ENCODE measurements at places on chromosomes 2 and 18.
A peak's percentile ranks its signal among the peaks of the same experiment; 100 is the strongest.

- DNase-seq, result no peak
These were observed 135.8 kb upstream of the LTBP1 start for GRCh38 chr2:32810909-32811495.

DNA sequence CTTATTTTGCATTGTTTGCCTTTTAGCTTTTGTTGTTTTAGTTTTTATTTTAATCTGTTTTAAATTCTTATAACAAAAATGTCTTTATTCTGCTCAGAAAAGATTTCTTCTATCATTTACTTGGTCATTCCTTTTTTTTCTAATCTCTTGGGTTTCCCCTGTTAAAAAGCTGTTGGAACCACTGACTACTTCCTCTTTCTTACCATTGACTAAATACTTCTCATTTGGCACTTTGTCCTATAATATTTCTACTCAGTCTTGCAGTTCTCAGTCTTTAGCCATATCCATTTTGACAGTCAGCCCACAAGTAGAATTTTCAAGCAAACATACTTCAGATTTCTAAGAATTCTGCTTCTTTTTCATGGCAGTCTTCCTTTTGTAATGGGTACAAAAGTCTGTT is 567.2 kb downstream of the SATB2 start:
- no peak for DNase-seq

DNA sequence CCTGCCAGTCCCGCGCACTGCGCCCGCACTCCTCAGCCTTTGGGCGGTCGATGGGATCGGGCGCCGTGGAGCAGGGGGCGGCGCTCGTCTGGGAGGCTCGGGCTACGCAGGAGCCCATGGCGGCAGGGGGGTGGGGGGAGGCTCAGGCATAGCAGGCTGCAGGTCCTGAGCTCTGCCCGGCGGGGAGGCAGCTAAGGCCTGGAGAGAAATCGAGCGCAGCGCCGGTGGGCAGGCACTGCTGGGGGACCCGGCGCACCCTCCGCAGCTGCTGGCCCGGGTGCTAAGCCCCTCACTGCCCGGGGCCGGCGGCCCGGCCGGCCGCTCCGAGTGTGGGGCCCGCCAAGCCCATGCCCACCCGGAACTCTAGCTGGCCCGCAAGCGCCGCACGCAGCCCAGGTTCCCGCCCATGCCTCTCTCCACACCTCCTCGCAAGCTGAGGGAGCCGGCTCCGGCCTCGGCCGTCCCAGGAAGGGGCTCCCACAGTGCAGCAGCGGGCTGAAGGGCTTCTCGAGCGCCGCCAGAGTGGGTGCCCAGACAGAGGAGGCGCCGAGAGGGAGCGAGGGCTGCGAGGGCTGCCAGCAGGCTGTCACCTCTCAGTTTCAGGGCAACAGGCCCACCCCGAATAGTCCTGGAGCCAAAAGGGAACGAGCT is 74.1 kb downstream of the PSMG2 start:
- DNase-seq, result no peak

GRCh38 chr18:5503740-5504139 is 40.1 kb downstream of the EPB41L3 start:
- no peak for DNase-seq

GRCh38 chr18:71075147-71075546 is 786.3 kb downstream of the SOCS6 start:
- DNase-seq, result no peak

DNA sequence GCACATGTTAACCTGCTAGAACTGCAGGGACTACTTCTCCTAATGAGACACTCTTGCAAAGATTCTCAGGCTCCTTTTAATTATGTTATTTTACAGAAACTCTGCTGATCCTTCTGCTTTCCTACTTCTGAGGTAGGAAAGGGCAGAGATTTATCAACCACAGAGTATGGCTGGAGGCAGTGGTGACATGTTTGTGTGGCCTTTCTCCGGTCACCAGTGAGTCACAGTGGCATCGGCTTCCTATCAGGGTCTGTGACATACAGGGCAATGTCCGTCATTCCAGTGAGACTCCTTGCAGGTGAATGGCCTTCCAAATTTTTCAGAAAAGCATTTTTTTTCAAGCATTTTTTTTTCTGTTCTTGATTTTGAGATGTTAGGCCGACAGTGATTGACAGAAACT is 180.7 kb upstream of the LYPD1 start:
- DNase-seq, result no peak

DNA sequence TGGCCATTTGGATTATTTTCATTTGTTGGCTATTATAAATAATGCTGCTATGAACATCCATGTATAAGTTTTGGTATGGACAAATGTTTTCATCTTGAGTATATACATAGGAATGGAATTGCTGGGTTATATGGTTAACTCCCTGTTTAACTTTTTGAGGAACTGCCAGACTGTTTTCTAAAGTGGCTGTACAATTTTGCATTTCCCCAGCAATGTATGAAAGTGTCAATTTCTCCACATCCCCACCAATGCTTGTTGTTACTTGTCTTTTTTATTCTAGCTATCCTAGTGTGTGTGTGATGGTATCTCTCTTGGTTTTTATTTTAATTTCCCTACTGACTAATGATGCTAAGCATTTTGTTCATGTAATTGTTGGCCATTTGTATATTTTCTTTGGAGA is 90.6 kb upstream of the CYP26B1 start:
- DNase-seq, result no peak

GRCh38 chr2:211611061-211611518 is 927.5 kb downstream of the ERBB4 start:
- peak; percentile 1 for DNase-seq

- DNase-seq, result no peak
These were observed 7.6 kb downstream of the GPR148 start for GRCh38 chr2:130736487-130736886.

GRCh38 chr18:59787998-59788790 is 91.0 kb upstream of the CCBE1 start:
- peak; percentile 87 for DNase-seq

GRCh38 chr2:557635-558301 is 119.4 kb downstream of the TMEM18 start:
- no peak for DNase-seq

DNA sequence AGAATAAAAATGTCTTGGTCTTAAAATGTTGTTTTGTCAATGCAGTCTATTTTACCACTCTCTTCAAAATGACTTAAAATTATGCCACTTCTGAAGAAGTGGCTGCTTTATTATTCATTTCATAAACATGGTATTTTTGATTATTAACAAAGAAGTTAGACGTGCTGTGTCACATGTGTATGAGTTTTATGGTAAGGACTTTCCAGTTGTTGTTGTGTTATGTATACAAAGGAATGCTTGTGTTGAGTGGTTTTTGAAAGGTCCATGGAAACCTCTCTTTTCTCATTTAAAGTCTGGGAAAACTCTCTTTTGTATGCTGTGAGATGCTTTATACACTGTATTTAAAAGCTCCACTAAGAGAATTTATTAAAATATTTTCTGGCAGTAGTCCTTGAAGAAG is 116.2 kb downstream of the MTCL1 start:
- no peak for DNase-seq

DNA sequence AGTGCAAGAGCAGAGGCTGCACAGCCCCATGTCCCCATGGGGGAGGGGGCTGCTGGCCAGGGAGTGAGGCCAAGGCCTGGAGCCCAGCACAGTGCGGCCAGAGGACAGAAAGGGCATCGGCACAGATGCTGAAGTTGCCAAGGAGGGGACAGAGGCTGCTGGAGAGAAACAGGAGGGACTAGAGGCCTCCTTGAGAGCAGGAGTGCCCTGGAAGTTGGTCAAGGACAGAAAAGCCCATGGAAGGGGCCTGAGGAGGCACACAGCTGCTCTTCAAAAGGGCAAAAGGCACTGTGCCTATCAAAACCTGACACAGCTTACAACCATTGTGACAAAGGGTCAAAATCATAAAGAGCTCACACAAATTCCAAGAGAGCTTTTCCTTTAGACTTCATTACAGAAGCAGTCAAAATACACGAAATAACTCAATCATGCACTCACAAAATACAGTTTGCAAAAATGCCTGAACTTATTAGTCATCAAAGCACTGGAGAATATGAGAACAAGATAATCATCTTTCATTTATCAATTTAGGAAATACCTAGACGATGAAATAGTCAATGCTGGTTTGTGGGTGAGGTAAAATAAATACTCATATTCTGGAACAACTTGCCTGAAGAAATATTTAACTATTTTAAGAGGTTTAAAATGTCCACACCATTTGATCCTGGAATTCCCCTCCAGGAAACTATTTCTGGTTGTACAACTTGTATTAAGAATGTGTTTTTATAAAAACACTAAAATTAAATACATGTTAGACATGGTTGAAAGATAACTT is 79.6 kb downstream of the USP40 start:
- DNase-seq, result peak; percentile 25

- DNase-seq, result no peak
These were observed 9.7 kb downstream of the SNED1 start for GRCh38 chr2:241007880-241008710.

DNA sequence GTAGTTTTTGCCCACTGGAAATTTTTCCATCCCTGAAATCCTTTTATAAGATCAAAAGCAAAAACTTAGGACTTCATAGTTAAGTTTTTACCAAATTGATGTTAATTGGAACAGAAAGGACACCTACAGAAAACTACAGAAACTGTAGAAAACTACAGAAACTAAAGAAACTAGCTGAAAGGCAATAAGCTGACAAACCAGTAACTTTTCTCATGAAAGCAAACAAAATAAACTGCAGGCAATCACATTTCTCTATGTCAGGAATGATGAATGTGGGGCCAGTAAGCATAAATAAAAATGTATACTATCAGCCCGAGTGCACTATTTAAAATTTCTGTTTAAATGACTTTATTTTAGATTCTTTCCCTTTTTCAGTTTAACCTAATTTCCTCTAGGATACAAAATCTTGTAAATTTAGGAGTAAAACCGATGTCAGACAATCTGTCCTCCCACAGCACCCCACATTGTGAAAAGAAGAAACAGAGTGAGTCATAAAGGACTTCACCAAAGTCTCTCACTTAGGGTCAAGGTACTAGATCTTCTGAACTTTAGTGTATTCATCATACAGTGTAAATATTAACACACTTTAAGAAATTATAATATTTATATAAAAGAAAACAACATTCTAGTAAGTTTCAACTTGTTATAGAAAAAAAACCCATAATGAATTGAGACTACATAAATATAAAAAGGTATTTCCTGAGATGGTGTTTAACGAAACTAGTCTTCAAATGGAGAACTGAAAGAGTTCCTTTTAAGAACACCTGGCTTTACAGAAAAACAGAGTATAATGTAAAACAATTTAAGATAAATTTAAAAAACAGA is 46.6 kb downstream of the USP40 start:
- no peak for DNase-seq

DNA sequence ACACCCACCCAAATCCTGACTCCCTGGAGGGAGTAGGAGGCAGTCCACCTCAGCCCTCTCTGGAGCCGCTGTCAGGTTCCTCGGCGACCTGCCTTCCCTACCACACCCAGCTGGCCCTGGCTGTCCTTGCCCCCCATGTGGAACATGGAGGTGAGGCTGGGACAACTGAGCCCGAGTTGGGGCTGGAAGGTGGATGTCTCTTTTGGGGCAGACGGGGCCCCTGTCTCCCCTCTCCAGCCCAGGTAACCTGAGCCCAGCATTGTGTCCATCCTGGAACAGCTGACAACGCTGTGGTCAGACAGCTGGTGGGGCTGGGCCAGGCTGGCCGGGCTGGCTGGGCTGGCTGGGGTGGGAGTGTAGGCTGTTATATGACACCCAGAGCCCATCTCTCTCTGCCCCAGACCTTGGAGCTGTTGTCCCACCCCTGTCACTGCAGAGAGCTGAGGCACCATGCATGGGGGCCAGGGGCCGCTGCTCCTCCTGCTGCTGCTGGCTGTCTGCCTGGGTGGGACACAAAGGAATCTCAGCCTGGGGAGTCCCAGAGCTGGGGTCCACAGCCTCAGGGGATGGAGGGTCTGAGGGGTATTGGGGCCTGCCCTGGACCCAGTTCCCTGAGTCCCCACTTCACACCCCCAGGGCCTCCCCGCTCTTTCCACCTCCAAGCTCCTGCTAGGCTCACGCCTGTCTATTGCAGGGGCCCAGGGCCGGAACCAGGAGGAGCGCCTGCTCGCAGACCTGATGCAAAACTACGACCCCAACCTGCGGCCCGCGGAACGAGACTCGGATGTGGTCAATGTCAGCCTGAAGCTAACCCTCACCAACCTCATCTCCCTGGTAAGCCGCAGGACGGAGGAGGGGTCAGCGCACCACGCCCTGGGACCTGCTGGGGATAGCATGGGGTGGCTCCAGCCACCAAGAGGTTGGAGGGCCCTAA is at the start of gene CHRNG:
CHRNG (plus strand) TSS at position 395 of the 934 bp plus-strand sequence; CDS start at position 451, 56 bp downstream.
- DNase-seq, result peak; percentile 97

DNA sequence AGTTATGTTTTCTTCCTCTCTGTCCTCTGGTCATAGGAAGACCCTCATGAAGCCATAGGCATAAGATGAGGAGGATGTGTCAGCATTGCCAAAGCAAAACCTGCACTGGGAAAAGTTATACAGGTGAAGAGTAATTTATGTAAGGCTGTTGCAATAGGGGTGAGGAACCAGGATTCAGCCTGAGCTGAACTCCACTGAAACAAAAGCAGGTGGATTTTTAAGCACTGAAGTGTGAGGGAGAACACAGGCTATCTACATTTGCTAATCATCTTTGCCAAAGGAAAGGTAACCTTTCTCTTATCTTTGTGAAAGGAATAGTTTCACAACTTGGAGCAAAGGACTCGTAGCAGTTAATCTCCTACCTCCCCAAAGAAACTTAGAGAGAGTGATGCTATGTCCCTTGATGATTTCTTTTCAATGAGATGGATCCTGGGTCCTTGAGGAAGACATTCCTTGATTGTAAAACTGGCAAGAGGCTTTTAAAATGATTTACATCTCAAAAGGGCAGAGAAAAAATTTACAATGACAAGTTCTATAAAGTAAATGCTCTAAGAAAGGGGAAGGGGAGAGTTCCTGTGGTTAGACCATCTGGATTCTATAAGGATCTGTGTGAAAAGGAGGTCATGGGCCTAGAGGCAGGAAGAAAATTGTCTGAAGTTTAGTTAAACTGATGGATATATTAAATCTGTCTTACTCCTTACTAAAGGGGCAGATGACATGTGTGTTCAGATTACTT is 385.4 kb upstream of the CDH7 start:
- no peak for DNase-seq

- no peak for DNase-seq
These were observed 57.2 kb upstream of the BBS5 start for GRCh38 chr2:169422120-169422519.

DNA sequence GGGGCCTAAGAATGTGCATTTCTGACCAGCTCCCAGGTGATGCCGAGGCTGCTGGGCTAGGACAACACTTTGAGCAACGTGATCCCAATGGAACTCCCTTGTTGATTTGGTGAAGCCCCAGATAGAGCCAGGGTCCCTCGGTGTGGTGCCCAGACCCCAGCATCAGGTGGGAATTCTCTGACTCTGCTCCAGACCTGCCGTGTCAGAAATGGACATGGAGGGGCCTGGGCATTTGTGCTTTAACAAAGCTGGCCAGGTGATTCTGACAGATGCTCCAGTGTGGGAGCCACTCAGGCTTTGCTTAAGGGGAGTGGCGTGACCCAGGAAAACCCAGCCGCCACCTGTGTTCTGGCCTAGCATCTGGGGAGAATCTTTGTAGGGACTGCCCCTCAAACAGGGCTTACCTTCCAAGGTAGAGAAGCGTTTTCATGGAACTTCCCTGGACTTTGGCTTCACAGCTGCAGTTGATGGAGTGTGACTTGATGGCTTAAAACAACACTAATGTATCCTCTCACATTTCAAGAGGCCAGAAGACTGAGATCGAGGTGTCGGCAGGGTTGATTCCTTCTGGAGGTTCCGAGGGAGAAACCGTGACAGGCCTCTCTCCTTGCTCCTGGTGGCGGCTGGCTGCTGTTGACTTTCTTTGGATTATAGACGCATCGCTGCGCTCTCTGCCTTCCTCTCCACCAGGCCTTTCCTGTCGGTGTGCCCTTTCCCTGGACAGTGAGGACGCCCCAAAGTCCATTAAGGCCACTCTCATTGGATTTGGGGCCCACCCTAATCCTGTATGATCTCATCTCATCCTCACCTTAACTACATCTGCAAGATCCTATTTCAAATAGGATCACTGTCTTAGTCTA is 57.0 kb upstream of the HDAC4 start:
- no peak for DNase-seq

Measured in myocyte (in vitro differentiated cells).